ENCODE measurements at places on chromosomes 3 and 15. TPM values are rescaled to one million over a fixed set of nuclear protein-coding genes. Genes with fewer than 3 reads are reported as not detected.

Gene CEP152
- total RNA-seq: 7.9 TPM

Gene RTP3
- total RNA-seq: not detected

Gene GAP43
- 25.6 TPM for total RNA-seq

Gene EIF4A2
- total RNA-seq: 901 TPM

Gene ST3GAL6
- total RNA-seq: 7.3 TPM

Gene PFKFB4
- total RNA-seq: 9.6 TPM

Gene MDFIC2
- not detected for total RNA-seq

Gene PP2D1
- not detected for total RNA-seq

Gene ACTC1
- 136 TPM for total RNA-seq

Gene TUSC7
- not detected for total RNA-seq

Gene CTXN2
- not detected for total RNA-seq

Gene MGLL
- 46.3 TPM for total RNA-seq

Gene RAB6B
- 38.7 TPM for total RNA-seq

Gene CYP1A2
- total RNA-seq: not detected

Gene LRTM1
- 22.9 TPM for total RNA-seq

Gene AADACL2
- 1.3 TPM for total RNA-seq

Gene NTRK3
- total RNA-seq: 14.6 TPM

Gene GOLIM4
- 67.7 TPM for total RNA-seq

Gene HACD2
- total RNA-seq: 31.3 TPM

Gene ARGFX
- not detected for total RNA-seq

Gene HTR3E
- total RNA-seq: not detected

Gene ATP6V1A
- 111 TPM for total RNA-seq

Gene PRR20G
- total RNA-seq: not detected

Gene LDHAL6B
- not detected for total RNA-seq

Gene IL16
- 7.1 TPM for total RNA-seq

Gene ANKDD1A
- 10.4 TPM for total RNA-seq

Gene TM6SF1
- total RNA-seq: 3.4 TPM

Gene GOLGA6L7
- total RNA-seq: not detected

Gene RBP2
- not detected for total RNA-seq

Gene TMIE
- total RNA-seq: 3.0 TPM

Gene HPS3
- total RNA-seq: 40.0 TPM

Gene ADIPOQ
- total RNA-seq: 1.4 TPM

Gene ITIH1
- total RNA-seq: not detected

Gene CCNL1
- 264 TPM for total RNA-seq

Gene FAM131A
- total RNA-seq: 32.0 TPM

Gene ATG7
- 79.7 TPM for total RNA-seq

Gene GP9
- 1.2 TPM for total RNA-seq

Gene SLC9C1
- 1.5 TPM for total RNA-seq

Gene ZCWPW2
- total RNA-seq: 2.6 TPM

Gene PLCH1
- total RNA-seq: 35.0 TPM

Gene SMCO1
- 0.38 TPM for total RNA-seq

Data from camera-type eye (tissue), 1 donor.